ENCODE measurements at places on chromosomes 1 and 21.
A peak's percentile ranks its signal among the peaks of the same experiment; 100 is the strongest.

DNA sequence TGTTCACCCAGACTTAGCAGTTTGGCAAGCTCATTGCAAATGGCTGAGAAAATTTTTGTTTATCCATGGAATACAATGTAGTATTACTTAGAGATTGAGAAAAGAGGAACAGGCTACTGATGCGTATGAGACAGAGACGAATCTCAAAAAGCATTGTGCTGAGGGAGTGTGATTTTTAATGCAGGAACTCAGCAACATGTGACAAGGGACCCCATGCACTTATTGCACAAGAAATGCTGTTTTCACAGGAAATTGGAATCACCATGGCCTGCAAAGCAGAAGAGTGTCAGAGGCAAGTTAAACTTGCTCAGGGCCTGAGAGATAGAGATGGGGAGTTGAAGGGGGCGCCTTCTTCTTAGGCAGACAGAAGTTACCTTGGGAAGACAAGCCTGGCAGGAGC, 32.6 kb upstream of the TLR5 start:
- DNase-seq, result no peak

- DNase-seq, result no peak
These were observed 49.1 kb upstream of the LAPTM5 start for GRCh38 chr1:30806381-30807317.

DNA sequence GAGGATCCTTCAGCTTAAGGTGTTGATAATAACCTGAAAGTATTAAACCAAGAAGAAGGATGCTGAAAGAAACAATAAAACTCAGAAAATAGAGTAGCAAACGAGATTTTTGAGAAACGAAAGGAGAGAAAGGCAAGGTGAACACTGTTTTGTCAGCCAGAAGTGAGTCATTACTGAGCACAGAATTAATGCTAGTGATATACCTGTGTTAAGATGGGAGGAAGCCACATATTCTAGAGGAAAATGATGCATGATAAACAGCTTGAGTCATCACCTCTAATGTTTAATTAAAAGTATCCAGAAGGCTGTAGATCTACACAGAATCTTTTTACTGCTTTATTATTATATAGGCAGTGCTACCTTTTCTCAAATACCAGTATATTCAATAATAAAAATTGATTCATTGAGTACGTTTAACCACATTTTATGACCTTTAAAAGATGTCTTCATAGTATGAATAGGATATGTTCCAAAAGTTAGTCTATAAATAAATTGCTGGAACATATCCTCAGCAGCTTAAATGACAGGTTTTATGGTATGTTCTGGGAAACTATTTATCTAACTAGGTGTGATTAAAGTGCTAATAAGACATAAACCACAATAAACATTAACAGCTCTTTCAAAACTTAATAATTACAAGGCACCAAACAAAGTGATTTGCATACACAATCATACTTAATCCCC, 10.3 kb downstream of the SH3GLB1 start:
- no peak for DNase-seq

GRCh38 chr1:39212499-39212898, 8.0 kb downstream of the MACF1 start:
- DNase-seq, result no peak

GRCh38 chr1:234598974-234599616, 10.9 kb downstream of the IRF2BP2 start:
- DNase-seq, result no peak

- peak; percentile 34 for DNase-seq
These were observed 76.4 kb downstream of the ADGRL2 start for GRCh38 chr1:81876901-81877733.

DNA sequence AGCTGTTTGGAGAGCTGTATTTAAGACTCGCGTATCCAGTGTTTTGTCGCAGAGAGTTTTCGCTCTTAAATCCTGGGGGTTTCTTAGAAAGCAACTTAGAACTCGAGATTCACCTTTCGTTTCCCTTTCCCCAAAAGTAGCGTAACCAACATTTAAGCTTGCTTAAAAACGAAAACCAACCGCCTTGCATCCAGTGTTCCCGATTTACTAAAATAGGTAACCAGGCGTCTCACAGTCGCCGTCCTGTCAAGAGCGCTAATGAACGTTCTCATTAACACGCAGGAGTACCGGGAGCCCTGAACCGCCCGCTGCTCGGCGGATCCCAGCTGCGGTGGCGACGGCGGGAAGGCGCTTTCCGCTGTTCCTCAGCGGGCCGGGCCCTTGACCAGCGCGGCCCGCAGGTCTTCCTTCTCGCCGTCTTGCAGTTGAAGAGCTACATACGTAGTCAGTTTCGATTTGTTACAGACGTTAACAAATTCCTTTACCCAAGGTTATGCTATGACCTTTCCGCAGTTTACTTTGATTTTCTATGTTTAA, 1.9 kb downstream of the OLIG1 start:
- DNase-seq, result no peak

DNA sequence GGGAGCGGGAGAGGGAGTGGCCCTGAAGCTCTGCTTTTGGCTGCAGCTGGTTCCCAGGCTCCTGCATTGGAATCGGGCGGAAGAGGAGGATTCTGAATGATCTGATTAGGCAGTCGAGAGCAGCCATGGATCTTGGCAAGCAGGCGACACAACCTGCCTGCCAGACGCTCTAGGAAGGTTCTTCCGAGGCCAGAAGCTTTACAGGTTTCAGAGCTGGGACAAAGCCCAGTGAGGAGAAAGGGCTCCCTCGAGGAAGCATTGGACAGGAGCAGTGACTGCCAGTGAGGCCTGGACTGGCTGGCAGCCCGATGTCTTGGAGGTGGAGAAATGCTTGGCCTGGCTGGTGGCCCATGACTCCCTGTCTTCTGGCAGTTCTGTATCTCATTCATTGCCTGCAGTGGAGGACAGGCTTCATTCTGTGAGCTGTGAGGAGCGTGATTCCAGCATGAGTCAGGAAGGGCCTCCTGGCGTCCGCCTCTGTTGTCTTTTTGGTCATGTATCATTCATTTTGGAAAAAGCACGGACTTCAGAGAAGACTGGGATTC, 132.7 kb upstream of the IPO9 start:
- DNase-seq, result peak; percentile 90

- no peak for DNase-seq
These were observed 151.4 kb downstream of the AMY1C start for GRCh38 chr1:103901072-103901471.

DNA sequence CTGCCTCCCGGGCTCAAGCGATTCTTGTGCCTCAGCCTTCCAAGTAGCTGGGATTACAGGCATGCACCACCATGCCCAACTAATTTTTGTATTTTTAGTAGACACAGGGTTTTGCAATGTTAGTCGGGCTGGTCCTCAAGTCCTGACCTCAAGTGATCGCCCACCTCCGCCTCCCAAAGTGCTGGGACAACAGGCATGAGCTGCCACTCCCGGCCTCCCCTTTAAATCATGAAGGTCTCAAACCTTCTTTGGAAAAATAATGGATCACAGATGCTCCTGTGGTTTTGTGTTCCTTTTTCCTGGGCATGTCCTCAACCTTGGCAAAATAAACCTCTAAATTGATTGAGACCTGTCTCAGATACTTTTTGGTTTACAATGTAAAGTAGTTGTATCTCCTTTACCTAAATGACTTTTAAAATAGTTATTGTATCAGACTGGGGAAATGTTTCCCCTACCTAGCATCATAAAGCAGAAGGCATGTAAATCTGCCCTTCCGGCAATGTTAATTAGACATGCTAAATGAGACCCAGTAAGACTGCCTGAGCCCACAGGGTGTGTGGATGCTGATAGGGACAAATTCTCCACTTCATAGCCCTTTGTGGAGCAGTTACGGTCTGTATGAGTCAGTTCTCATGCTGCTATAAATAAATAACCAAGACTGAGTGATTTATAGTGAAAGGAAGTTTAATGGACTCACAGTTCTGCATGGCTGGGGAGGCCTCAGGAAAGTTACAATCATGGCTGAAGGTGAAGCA, 27.8 kb downstream of the CBR1 start:
- no peak for DNase-seq

DNA sequence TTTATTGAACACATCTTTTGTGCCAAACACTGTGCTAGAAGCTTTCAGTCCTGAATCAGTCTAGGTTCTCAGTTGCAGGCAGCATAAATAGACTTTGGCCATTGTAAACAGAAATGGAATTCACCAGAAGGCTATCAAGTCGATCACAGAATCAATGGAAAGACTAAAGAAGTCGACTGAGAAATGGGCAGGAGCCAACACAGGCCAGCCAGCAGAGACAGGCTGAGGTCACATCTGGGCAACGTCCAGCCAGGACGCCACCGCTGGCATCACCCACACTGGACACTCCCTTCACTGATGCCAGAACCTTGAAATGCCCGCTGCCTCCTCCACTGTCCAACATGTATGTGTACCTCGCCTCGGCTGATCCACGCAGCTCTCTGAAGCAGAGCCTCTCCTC, 5.5 kb upstream of the CNTN2 start:
- no peak for DNase-seq

DNA sequence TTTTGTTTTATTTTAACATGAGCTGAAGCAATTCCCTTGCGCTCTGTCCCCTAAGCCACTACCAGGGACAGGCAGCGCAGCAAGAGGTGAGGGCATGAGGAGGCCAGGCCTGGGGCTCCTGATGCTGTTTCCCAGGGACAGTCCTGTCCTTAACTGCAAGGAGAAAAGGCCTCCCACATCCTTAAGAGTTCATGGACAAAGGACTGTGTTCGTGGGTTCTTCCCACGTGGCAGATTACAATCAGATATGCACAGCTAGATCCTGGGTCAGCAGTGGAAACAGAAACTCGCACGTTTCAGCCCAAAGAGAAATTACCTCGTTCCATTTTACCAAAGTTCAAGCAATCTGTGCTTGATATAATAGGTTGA, 85.8 kb downstream of the MIS18A start:
- no peak for DNase-seq

DNA sequence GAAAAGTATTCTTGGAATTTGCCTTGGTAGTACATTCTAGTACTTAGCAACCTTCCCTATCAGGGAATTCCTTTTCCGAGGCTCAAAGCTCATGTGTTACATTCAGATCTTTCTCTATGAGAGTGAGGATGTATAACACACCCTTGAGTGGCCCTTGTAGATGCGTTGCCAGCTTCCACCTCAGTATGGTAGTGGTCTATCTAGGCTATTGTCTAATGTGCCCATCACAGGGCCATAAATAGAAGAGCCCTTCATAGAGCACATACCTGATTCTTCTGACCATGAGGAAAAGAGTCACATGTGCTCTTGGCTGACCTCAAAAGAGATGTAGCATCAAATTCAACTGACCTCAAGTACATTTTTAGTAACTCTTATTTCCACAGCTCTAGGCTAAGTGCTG, 14.0 kb upstream of the ZC3H11B start:
- DNase-seq, result no peak

GRCh38 chr1:27513528-27513927, 23.6 kb upstream of the WASF2 start:
- DNase-seq, result no peak

GRCh38 chr1:94013367-94013878, 104.2 kb upstream of the GCLM start:
- DNase-seq, result no peak

DNA sequence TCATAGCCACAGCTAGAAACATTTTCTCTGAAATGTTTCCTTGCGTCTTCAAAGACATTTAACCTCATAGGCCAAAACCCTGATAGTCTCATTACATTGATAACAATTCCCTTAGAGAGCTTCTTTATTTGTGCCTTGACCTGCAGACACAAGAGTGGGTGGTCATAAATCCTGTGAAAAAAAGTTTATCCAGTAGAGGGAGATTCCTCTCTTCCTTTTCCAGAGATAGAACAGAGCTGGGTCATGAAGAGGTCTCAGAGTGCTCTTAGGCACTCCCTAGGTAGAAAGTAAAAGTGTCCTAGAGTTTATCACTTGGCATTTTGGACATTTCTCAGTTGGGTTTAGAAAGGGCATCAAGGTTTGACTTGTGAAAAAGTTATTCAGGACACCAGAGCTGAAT, 426.1 kb downstream of the NUF2 start:
- no peak for DNase-seq

DNA sequence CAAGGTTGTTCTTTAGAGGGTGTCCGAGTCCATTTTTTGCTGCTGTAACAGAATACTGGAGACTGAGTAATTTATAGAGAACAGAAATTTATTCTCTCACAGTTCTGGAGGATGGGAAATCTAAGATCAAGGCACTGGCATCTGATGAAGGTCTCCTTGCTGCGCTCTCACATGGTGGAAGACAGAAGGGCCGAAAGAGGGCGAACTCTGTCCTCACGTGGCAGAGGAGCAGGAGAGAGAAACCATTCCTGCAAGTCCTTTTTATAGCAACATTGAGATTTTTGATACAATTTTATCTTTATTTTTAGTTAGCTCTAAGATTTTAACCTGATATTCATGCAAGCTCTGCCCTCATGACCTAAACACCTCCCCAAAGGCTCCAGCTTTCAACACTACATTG, 48.3 kb downstream of the ATG4C start:
- no peak for DNase-seq

- DNase-seq, result no peak
These were observed 199.4 kb upstream of the COL11A1 start for GRCh38 chr1:103307751-103308150.

DNA sequence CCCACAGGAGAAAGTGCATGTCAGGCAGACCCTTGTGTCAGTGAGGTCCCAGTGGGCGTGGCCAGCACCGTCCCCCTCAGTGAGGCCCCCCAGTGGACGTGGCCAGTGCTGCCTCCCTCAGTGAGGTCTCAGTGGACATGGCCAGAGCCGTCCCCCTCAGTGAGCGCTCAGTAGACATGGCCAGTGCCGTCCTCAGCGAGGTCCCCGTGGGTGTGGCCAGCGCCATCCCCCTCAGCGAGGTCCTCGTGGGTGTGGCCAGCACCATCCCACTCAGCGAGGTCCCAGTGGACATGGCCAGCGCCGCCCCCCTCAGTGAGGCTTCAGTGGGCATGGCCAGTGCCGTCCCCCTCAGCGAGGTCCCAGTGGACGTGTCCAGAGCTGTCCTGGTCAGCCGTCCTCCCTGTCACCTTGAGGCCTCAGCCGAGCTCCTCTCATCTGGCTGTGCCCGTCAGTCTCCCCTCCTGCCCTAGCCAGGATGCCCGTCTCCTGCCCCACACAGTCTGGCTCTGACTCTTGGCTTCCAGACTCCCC, 35.5 kb downstream of the PDE9A start:
- DNase-seq, result no peak

DNA sequence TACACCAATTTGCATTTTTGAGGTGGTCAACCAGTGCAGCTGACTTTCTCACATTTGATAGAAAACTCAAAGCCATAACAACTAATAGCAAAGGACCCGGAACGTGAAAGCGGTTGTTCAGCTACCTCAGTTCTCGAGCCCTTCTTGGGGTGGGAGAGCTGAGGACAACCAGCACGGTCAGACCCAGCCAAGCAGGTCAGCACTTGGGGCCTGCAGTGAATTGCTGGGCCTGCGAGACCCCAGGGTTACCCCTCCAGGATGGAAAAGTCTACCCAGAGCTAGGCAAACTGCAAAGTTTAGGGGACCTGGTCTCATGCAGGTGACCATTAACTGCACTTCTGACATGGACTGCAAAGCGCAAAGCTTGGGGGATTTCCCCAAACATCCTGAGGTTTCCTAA, 23.8 kb upstream of the AJAP1 start:
- no peak for DNase-seq

GRCh38 chr1:42260376-42261070, 74.5 kb downstream of the FOXJ3 start:
- DNase-seq, result no peak

GRCh38 chr1:112541299-112541698, 32.5 kb downstream of the WNT2B start:
- DNase-seq, result no peak

GRCh38 chr1:56856186-56856585, 1.6 kb downstream of the C8A start:
- no peak for DNase-seq

Data from HS-5 (cell line).